ENCODE measurements at places on chromosomes 7 and 10.
A peak's percentile ranks its signal among the peaks of the same experiment; 100 is the strongest.

DNA sequence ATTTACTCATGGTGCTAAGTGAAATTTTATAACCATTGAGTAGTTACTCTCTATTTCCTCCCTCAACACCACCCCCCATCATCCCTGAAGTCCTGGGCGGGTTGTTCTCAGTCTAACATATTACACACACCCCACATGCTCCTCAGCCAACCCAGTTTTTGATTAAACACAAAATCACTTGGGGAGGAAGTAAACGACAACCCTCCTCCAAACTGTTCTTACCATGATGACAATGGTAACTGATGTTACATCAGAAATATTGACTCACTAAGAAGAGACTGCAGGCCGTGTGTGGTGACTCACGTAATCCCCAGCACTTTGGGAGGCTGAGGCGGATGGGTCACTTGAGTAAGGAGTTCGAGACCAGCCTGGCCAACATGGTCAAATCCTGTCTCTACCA is 44.2 kb downstream of the RAB11FIP2 start:
- no peak for DNase-seq

GRCh38 chr10:62244088-62244487 is 24.6 kb downstream of the RTKN2 start:
- no peak for DNase-seq

DNA sequence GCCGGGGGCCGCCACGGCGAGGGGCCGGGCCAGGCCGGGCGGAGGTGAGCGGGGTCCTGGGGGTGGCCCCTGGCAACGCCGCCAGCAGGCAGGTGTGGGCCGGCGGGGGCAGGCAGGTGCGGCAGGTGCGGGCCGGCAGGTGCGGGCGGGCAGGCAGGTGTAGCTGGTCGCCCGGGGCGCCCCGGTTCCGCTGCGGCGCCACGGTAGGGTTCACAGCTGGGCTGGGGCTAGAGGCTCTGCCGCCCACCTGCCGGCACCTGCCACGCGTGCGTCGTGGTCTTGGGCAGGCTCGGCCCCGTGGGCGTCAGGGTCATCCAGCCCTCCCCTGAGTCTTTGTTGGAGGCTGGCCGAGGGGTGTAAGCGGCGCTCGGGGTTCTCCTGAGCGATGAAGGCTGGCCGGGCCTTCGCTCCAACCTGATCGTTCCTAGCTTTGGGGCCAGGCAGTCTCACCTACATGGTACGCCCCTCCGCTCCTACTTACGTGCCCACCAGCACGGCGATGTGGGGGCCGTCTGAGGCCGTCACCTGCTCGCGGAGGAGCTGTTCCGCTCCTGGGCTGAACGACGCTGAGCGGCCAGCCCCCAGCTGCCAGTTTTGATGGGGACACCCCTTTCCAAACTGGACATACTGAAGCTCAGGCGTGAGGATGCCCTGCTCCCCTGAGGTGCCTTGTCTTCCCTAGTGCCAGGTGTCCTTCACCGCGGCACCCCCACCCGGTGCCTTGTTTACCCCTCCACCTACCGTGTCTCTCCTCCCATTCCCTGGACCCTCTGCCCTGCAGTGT is 493 bp downstream of the ZMIZ2 start:
- no peak for DNase-seq

GRCh38 chr10:8312079-8312478 is 257.6 kb downstream of the GATA3 start:
- no peak for DNase-seq

- no peak for DNase-seq
These were observed 143.2 kb upstream of the COBL start for GRCh38 chr7:51459809-51460208.

- no peak for DNase-seq
These were observed 180.1 kb downstream of the ARID5B start for GRCh38 chr10:62081341-62082270.

- DNase-seq, result no peak
These were observed 3.6 kb downstream of the ZNF488 start for GRCh38 chr10:47380341-47381102.

DNA sequence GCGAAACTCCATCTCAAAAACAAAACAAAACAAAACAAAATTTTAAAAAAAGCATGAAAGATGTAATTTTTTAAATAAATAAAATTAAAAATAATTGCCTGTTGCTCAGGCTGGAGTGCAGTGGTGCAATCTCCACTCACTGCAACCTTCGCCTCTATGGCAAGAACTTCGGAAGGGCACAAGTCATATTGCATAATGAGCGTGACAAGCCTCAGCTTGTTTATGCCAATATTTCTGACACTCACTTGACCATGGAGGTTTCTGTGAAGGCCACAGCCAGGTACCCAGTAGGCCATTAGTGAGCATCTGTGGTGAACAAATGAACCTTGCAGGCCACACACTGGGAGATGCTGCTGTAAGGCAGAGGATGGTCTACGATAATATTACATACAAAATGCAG is 106.1 kb upstream of the KMT2C start:
- DNase-seq, result no peak

DNA sequence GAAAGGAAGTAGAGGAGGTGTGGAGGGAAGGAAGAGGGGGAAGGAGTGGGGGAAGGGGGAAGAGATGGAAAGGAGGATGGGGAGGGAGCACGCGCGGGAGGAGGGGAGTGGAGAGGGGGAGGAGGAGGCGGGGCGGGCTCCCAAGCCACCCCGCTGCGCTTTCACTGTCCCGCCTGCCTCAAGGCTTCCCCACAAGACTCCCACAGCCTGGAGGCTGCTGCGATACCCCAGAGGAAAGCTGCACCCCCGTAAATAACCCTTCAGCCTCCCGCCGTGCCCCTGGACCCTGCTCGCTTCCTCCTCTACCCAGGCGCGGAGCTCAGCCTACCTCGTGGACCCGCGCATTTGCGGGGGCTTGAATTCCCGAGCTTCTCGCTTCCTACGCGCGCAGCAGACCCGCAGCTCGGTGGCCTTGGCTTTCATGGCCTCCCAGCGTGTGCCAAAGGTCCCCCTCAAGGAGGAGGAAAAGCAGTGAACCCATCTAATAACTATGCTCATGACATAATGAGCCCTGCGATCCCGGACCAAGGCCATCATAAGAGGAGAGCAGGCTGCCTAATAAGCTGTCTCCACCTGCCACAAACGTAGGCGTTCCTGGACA is at the start of gene C10orf67:
Gene C10orf67 (minus strand): TSS at position 557 of the 601 bp plus-strand sequence. CDS start 23 bp downstream, at position 534.
- peak; percentile 42 for DNase-seq

DNA sequence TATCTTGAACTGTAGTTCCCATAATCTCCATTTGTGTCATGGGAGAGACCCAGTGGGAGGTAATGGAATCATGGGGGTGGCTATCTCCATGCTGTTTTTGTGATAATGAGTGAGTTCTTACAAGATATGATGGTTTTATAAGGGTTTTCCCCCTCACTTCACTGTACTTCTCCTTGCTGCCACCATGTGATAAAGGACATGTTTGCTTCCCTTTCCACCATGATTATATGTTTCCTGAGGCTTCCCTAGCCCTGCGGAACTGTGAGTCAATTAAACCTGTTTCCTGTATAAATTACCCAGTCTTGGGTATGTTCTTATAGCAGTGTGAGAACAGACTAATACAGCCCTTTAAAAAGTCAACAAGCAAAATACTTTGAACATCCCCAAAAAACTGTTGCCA is 427.7 kb downstream of the HTR7 start:
- DNase-seq, result no peak

DNA sequence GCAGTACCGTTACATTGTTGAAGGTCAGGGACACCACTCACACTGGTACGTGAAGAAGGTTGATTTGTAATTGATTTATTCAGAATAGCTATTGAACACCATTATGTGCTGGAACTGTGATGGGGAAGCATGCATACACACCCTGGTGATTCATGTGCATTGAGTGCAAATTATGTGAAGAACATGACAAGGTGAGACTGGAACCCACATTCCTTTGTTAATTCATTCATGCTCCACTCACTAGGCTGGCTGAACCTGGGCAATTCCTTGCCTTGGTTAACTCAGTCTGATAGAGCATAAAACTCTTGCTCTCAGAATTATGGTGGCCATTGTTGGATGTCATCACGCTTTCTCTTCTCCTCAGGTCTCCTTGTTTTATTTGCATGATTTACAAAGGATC is 67.3 kb upstream of the TPK1 start:
- no peak for DNase-seq

DNA sequence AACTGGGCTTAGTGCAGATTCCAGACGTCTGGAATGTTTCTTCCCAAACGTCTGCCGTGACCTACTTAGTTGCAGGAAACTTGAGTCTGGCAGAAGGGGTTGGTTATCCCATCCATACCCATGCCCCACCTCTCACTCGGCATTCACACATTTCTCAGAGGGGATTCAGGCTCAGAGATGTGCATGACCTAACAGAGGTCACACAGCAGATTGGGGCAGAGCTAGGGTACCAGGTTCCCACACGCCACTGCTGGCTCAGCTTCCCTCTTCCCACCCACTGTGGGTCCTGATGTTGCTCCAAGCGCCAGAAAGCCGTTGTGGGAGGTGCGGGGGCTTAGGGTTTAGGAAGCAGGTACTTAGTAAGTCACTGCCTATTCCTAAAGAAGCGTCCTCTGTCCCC is 3.0 kb downstream of the UCMA start:
- no peak for DNase-seq

GRCh38 chr10:89738551-89739209 is 37.3 kb downstream of the KIF20B start:
- no peak for DNase-seq

DNA sequence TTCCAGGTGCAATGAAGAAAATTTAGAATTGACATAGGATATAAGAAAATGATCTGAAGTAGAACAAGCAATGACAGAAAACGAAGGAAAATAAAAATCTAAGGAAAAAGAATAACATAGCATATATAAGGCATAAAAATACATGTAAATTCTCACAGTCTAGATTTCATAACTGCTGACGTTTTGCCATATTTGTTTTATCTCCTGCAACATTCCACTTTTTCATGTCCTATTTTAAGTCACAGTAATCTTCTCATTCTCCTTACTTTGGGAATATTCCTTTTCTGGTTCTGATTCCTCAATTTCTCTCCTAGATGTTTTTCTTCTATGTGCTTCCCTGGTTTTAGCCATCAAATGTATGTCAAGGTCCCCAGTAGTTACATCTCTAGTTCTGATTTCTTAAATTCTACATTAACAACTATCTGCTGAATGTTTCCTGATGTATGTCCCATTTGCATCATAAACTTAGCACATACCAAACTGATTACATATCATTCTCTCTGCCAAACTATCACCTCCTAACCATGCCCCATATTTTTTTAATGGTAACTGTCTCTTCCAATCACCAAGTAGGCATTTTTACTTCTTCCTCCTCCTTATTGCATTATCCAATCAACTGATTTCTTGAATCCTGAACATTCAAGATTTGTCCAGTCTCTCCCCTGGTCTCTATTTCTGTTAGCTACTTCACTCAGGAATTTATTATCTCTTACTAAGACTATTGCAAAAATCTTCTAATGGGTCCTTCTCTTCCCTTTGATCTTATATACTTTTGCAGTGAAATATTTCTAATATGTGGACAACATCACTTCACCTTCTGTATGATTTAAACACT is 171.3 kb downstream of the DNAJC1 start:
- no peak for DNase-seq

GRCh38 chr10:96960872-96961271 is 128.8 kb downstream of the LCOR start:
- no peak for DNase-seq

DNA sequence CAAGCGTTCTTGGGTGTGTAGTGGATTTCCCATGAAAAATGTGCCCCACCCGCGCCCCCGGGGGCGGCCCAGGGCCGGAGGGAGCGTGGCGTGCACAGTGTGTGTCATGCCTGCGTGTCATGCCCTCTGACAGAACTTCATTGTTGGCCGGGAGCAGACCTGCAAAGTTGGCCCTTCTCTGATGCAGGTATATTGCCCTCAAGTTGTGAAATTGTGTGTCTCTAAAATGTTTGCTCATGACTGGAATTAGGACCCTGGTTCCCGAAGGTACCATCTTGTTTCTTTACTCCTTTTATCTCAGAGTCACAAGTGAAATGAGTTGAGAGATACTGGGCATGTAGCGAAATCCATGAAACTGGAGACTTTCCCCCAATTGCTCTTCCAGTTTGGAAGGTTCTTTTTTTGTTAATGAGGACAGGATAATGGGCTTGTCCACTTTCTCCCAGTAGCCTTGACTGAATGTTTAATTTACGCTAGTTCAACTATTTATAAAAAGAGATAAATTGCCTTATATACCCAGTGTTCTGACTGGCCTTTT is 26.2 kb downstream of the ADK start:
- DNase-seq, result peak; percentile 63

DNA sequence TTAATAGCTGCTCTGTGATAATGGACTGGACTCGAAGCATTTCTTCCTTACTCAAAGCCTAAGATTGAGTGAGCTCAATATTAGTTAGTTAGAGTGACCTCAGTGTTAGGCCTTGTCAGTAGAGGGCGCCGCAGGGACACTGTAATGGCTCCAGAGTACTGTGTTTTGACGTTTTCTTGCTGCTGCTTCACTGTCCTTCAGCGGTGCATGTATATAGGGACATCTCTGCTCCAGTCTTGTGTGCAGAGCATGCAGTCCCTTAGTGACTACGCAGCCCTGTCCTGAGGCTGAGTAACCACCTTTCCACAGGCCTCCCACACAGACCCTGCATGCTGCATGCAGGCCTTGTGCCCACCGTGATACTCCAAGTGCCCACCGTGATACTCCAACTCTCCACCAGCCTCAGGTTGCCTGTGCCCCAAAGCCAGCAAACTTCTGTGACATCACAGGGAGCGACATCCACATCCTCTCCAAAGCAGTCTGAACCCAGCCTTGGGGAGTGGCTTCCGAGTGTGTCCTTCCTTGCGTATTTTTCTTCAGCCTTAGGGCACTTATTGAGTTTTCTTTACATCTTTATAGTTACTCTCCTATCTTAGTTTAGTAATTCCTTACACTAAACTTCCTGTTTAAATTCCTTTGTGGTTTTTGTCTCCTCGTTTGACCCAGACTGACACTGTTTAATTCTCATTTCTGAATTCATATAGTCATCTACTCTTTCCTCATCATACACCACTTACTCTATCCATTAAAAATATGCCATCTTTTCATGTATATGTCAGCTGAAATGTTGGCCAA is 118.2 kb downstream of the JAZF1 start:
- peak; percentile 68 for DNase-seq

- no peak for DNase-seq
These were observed 46.3 kb upstream of the HYAL4 start for GRCh38 chr7:123798532-123799188.

DNA sequence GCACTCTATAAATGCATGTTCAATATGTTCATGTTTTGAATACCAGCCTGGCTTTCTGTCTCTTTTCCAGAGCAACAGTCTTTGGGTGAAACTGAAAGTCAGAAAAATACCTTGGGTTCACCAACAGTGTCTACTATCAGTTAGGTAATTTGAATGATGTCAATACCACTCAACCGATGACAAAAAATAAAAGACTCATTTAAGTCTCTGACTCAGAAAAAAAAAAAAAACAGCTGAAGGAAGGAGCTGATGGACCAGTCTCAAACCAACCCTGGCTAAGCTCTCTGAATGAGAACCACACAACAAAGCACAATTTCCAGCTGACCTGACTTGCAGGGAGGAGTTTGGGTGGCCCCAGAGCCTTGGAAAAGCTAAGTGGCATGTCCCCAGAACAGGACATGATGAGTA is 42.5 kb downstream of the ABLIM1 start:
- no peak for DNase-seq

GRCh38 chr10:13080643-13081042 is 19.3 kb upstream of the OPTN start:
- no peak for DNase-seq
